ENCODE measurements at places on chromosomes 2 and 18.

- no peak for DNase-seq
These were observed 599.1 kb upstream of the FSHR start for GRCh38 chr2:49753344-49753985.

DNA sequence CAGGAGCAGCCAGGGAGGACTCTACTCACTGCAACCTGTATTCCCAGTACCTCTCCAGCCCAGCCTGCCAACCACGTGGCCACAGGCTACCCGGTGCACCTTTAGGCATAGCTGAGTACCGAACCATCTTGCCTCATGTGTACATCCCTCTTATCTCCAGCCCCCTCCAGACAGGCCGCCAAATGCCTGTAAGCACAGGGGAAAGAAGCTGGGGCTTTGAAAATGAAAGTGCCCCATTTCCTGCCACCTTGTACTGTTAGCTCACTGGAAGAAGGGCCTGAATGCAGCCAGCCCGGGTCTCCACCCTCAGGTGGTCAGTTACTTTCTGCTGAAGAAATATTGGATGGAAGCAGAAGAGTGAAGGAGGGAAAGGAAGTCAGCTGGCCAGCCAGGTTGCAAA, 27.2 kb upstream of the RFX8 start:
- no peak for DNase-seq

GRCh38 chr2:53778536-53779162, 8.1 kb downstream of the ASB3 start:
- DNase-seq, result no peak

DNA sequence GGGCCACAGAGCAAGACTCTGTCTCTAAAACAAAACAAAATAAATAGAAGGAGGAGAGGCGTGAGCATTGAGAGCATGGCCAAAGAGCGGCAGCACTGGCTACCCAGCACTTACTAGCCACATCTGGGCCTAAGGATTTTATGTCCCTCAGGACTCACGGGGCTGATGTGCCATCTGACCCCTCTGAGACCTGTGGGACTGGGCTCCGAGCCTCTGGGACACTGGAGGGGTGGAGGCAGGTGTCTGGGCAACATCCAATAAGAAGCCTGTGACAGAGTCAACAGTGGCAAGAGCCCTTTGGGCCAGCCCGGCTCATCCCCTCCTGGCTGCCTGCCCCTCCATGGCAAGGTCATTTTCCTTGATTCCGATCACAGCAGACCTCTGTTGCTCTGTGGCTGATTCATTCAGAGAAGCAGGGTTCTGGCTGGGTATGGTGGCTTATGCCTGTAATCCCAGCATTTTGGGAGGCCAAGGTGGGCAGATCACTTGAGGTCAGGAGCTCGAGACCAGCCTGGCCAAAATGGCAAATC, 60.7 kb downstream of the RRM2 start:
- no peak for DNase-seq

DNA sequence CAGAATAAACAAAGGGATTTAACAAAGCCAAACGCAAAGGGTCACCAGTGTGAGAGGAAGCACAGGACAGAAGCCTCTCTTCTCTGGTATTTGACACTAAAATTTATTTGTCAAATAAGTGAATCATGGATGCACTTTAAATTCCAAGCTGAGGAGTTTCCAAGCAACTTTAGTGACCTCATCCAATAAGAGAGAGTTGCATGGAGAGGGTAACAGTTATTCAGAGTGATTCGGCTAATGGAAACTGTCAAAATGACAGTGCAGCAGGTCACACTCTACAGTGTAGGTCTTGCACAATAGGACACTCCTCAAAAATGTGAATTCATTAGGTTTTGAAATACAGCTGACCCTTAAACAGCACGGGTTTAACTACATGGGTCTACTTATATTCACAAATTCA, 103.9 kb upstream of the ACVR1C start:
- no peak for DNase-seq

DNA sequence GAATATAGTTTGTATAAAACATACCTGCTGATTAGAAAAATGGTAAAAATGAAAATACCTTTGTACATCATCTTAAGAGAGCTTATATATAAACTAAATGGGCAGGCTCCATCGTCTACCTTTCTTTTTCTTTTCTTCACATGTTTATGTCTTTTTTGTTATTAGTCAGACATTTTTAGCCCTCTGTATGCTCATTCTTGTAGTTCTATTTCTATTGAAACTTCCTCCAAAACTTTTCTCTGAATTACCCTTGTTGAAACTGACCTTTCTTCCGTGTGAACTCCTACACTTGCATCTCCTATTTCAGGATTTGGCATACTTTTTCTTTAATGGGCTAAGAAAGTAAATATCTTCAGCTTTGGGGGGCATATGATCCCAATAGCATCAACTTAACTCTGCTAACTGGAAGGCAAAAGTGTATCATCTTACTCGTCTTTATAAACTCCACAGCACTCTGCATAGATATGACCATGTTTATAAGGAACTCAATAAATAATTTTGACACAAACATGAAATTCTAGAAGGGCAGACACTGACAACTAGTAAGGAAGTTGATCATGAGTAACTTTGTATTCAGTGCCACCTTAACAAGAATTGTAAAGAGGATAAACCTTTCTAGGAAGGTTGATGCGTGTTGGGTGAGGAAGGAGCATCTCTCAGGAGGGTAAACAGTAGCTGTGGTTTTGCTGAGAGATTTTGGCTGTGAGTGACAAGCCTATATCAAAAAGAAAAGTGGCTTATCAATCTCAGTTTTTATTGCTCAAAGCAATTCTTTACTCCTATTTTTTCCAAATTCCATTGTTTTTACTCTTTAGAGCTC, 127.6 kb downstream of the PIK3C3 start:
- no peak for DNase-seq
